ENCODE measurements at places on chromosomes 3 and 15.

GRCh38 chr15:90924375-90924774 is 8.0 kb downstream of the HDDC3 start:
- no peak for DNase-seq

- DNase-seq: no peak
Observed at GRCh38 chr15:64182859-64183370, 20.1 kb upstream of the PPIB start.

GRCh38 chr3:8968375-8968882 is 5.2 kb upstream of the RAD18 start:
- no peak for DNase-seq

- no peak for DNase-seq
Observed at GRCh38 chr15:61153291-61153690, 75.8 kb downstream of the RORA start.

DNA sequence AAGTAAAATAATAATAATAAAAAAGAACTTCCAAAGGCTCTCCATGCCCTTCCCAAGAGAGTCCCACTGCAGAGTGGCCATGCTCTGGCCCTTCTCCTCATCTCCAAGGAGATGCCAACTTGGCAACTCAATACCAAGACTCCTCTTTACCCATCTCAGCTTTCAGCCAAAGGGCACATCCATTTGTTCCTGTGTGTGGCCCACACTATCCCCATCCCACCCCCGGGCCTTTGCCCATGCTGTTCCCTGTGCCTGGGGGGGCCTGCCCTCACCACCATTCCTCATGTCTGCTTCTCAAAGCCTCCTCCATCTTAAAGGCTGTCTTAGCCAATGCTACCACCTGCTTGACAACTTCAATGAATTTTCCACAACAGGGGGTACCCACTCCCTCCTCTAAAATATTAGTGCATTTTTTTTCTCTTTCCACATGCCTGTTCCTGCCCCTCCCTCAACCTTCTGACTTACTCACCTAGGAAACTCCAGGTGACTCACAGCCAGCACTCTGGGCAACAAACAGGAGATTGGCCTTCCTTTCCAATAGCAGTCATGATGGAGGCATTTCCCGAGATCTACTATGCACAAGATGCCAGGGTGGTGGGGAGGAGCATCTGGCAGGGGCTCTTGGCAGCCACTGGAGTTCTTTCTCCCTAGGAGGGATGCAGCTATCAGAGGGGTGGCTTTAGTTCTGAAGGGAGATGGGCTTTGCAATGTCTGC is 109.4 kb upstream of the SMAD3 start:
- peak; percentile 60 for DNase-seq

DNA sequence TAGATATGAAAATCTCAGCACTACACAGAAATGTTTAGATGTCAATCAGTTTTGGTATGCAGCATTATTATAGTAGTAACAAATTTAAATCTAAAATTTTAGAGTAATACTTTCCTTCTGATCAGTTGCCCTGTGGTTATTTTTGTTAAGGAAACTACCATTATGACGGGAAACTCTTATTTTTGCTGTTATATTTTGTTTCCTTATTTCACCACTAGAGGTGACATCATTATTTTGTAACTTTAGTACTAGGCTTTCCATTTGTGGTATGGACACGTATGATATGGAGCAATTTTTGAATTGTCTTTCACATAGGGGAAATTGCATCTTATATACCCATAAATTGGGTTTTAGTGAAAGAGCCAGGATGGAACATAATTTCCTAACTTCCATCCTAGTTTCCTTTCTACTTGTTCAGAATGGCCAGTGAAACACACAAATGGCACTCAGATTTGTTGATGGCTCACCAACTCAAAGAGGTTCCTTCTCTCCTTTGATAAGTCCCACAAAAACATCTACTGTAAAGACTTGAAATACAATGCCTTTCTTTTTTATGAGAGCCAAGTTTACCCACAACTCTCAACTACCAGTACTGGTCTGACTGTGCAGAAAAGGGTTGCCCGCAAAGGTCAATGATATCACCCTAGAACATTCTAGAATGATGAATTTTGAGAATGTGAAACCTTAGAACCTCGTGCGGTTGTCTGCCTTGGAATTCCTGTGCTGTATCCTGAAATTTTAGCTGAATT is 19.4 kb upstream of the PPP4R2 start:
- DNase-seq: no peak

DNA sequence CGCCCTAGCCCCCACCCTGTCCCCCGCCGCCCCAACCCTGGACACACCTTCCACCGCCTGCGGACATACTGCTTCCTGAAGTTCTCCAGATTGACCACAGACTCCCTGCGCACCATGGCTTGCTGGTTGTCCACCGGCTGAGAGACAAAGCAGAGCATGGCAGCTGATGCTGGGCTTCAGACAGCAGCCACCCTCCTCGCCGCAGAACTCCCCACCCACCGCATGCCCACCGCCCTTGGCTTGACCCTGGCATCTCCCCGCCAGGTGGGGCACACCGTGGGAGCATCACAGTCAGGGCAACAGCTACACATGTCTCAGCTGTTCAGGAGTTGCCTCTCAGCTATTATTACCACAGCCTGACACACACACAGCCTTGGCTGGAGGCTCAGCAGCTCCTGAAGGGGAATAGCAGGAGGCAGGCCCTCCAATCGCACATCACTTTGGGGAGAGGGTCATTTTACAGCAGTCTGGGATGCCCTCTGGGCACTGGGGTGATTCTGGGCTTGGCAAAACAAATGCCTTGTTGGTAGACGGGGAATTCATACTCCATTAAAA is 78.4 kb upstream of the HERC1 start:
- DNase-seq: no peak

DNA sequence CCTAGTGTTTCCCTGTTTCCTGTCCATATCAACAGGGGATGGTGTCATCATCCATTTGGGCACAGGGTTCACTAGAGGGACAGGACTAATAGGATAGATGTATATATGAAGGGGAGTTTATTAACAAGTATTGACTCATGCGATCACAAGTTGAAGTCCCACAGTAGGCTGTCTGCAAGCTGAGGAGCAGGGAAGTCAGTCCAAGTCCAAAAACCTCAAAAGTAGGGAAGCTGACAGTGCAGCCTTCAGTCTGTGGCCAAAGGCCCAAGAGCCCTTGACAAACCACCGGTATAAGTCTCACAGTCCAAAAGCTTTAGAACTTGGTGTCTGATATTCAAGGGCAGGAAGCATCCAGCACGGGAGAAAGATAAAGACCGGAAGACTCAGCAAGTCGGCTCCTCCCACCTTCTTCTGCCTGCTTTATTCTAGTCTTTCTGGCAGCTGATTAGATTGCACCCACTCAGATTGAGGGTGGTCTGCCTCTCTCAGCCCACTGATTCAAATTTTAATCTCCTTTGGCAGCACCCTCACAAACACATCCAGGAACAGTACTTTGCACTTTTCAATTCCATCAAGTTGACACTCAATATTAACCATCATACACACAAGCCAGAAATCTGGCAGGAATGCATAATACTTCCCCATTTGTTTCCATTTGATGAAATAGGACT is 43.4 kb downstream of the CD200 start:
- no peak for DNase-seq

- no peak for DNase-seq
Observed at GRCh38 chr15:26551473-26551872, 221.4 kb downstream of the GABRB3 start.

GRCh38 chr15:76337059-76337695 is 604 bp downstream of the ISL2 start:
- DNase-seq: no peak

- DNase-seq: no peak
Observed at GRCh38 chr15:67885861-67886260, 46.0 kb upstream of the RNU6-1 start.

DNA sequence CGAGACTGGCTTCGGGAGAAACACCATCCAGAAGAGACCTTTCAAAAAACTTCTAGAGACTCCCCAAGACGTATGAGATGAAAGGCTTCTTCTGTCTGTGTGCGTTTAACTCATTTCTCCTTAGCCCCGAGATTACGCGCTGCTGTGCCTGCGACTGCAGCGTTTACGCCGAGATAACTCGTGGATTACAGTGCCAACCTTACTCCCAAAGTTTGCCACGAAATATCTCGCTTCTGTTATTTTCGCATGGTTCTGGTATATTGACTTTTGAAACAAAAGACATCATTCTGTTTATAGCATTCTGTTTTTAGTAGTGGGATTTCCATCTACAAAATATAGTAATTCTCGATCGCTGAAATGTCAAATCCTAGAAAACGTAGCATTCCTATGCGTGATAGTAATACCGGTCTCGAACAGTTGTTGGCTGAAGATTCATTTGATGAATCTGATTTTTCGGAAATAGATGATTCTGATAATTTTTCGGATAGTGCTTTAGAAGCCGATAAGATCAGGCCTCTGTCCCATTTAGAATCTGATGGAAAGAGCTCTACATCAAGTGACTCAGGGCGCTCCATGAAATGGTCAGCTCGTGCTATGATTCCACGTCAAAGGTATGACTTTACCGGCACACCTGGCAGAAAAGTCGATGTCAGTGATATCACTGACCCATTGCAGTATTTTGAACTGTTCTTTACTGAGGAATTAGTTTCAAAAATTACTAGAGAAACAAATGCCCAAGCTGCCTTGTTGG is 467 bp downstream of the PGBD4 start:
- no peak for DNase-seq

DNA sequence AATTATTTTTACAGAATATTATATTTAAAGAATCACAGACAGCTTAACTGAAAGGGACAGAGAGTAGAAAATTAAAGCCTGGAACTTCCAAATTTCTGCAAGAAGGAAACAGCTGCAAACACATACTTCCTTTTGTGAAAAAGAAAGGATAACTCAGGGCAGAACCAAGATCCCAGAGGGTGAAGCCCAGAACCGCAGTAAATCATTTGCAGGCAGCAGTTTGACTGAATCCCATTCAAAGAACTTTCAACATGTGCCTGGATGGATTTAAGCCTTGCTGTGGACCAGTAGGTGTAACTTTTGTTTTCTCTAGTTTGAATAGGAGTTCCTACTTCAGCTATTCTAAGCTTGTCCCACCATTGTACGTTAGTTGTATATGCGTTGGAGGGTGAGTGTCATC is 733.2 kb downstream of the ROBO2 start:
- no peak for DNase-seq

- DNase-seq: peak; percentile 83
Observed at GRCh38 chr3:48402281-48402732, 27.6 kb downstream of the PLXNB1 start.

Data from fibroblast of skin of right quadriceps (primary cell).